Stimulated activated CD4-positive, alpha-beta T cell treated with anti-CD3 and anti-CD28 coated beads, Interleukin-4, amount 100 ng/mL, for 48 hours (primary cell): ENCODE measurements at places on chromosomes 5 and 9.

- no peak for DNase-seq
Observed at GRCh38 chr5:154590093-154590724, 112.2 kb upstream of the HAND1 start.

DNA sequence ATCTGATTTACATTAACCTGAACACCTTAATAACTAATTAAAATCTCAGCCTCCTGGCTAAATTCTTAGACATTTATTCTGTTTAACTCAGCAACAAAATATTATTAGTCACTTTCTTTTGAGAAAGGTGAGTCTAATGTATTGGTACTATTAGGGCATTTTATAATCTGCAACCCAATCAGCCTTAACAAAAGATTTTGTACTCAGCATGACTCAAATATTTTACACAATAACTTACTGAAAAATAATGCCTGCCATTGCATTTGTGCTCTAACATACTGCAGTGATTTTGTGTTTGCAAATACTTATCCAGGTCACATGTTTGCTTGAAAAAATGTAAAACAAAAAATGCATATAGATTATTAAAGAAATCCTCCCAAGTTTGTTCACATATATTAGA is 1129.9 kb downstream of the TAF11L14 start:
- no peak for DNase-seq

DNA sequence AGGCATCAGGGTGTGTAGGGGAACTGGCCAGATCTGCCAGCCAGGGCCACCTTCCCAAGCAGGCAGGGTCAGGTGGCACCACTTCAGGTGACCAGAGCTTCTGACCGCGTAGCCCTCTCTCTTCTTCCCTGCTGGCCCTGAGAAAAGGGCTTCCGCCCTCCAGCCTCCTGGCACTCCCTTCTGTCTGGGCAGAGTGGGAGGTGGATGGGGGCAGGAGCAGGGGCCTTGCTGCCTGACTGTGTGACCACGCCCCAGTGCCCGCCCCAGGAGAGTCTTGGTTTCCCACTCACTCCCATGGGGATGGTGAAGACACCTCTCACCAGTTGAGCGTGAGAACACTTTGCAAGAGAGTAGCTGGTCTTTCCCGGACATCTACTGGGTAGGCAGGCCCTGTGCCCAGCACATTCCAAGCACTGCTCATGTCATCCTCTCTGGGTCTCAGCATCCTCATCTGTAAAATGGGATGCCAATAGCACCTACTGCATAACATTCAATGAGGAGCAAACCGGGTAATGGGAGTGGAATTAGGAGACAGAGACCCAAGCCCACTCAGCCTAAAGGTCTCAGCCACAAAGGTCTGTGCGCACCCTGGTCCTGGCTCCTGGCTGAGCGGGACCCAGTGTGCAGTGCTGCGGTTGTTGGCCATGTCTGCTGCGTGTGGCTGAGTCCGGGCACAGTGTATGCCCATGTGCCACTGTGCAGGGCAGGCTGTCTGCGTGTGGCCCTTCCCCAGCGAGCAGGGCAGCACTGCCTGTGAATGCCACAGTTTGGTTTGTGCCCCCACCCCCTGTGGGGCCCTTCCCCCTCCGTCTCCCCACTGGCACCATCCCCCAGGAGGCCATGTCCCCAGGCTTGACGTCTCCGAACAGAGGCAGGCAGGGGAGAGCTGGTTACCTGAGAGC is 179.1 kb upstream of the IER5L start:
- DNase-seq: no peak

DNA sequence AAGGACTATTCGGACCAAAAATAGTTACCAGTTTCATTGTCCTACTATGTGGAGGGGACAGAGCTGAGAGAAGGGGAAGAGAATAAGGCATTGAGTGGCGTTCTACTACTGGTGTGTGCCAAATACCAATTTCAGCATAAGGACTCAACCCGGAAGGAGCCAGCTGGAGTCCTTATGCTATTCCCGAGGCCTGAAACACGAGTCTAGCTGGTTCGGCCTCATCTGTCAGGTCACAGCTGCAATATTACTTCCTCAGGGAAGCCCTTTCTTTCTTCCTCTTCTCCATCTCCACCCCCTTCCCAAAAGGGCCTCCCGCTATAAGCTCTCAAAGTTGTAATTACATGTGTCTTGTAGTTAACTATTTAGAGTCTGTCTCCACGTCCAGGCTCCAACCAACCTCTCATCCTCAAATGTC is 20.5 kb upstream of the FER start:
- DNase-seq: no peak

GRCh38 chr9:110812886-110813285 is 144.3 kb downstream of the MUSK start:
- DNase-seq: no peak

DNA sequence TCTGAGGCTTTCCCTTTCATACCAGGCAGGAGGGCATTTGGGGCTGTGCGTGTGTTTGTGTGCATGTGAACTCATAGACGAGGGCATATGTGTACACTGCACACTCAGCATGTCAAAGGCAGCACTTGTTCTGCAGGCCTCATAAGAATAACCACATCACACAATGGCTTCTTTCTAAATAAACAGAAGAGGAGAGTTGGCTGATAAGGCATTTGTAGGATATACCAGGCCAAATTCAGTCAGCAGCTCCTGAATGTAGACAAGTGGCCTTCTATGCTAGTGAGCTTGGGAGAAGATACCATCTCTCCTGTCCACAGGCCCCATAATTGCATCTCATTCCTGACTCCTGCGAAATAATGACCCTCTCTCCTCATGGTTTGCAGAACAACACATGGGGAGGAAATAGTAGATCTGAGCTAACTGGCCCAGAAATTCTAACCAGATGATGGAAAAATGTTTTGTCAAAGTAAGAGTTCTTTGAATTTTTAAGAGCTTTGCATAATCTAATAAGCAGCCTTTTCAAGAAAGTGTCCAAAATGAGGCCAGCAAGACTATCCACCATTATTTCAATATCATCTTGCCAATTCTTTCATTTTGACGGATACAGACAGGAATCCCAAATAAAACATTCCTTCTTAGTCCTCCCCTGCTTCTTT is 60.5 kb upstream of the GAS1 start:
- DNase-seq: no peak

- no peak for DNase-seq
Observed at GRCh38 chr5:5387777-5388176, 34.7 kb upstream of the ICE1 start.

DNA sequence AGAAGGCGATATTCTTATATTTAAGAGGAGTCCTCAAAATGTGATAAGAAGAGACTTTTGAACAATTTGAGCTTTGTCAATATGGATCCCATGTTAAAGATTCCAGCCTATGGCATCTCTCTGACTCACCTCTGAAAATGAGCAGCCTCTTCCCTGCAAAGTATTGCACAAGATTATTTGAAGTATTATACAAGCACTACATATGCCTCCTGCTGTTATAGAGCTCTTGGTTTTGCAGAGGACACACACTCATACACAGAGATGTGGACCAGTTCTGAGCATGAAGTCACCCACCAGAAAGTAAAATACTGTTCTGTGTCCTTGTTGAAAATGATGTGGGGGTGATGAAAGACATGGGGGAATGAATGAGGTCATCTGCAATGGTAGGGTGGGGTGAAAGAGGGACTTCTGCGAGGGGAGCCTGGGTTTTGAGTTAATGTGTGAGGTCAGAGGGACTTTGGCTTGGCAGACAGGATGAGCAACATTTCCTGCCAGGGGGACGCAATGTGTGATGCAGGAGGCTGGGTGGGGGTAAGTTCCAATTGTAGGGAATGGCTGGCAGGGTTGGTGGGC is 25.8 kb downstream of the FBXL7 start:
- no peak for DNase-seq

DNA sequence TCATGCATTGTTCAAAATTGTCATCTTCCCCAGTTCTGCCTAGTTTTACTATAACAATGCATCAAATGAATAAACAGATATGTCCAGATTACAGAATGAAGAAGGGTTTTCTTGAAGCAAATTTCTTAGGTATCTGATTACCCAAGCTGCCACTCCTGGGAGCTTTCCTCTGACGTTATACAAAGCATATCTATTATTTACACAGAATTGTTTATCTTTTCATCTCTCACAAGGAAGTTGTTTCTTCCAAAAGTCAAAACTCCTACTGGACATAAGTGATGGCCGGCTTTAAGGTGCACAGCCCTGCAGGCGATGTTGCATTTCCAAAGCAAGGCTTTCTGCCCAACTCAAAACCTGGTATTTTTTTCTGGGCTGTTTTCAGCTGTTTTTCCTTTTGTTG is 73.4 kb upstream of the ANKH start:
- no peak for DNase-seq
